ENCODE measurements at places on chromosomes 12 and 14. TPM values are rescaled to one million over a fixed set of nuclear protein-coding genes. Genes with fewer than 3 reads are reported as not detected.

GRCh38 chr14:87960013-87960787 is 32.8 kb downstream of the GALC start:
- ATAC-seq: peak; percentile 51

DNA sequence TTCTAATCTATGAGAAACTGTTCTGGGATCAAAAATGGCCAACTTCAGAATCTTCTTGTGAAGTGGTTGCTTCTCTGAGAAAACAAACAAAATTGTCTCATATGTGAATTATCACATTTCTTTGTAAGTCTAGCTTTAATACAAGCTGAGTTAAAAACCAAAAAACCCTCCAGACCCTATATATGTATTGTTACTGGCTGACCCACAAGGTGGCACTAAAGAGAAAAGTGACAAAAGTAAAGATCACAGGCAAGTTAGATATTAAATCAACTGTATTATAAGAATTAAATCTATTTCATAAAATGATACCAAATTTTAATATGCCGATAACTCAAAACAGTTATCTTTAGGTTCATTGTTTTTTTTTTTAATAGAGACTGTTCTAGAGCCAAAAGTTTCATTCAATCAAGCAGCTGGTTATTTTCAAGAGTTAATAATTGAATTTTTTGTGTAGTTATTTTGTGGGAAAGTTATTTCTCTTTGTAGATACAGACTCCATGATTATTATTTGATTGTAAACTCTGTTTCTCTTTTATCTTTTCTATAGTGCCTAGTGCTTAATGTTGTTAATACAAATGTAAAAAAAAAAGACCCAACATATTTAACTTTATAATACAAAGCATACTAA is 7.5 kb upstream of the TRHDE start:
- ATAC-seq: no peak

- no peak for ATAC-seq
These were observed 23.9 kb downstream of the DENND5B start for GRCh38 chr12:31567029-31567428.

GRCh38 chr12:14191612-14192011 is 173.9 kb upstream of the ATF7IP start:
- no peak for ATAC-seq

DNA sequence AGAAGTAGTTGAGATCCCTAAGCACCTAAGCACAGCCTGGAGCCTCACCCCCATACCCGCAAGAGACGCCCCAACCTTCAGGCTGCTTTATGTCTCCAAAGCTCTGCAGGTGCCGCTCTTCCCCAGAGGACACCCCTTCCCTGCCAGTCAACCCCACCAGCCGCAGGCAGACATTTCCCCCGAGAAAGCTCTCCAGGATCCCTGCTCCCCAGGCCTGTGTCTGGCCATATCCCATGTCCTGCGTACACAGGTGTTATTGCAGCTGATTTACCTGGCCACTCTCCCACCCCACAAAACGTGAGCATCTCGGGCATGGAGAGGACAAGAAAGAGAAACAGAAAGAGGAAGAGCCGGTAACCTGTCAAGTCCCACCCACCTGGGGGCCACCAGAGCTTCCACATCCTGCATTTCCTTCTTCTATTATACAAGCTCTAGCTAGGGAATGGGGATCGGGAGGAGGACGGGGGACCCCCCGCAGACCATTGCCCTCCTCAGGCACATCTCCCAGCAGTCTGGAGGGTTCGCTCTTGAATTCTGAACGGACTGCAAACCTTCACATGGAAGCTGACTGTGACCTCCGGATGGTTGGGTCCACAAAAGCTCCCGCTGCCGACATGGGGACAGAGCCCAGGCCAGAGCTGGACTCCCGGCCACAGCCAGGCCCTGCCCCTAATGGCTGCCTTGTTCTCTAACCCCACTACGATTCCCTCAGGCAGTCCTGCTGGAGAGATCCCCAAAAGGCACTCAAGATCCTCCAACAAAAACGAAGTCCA is 17.6 kb downstream of the CCDC88C start:
- ATAC-seq: peak; percentile 41

GRCh38 chr14:54567224-54567638 is 303 bp downstream of the SAMD4A start:
- no peak for ATAC-seq

GRCh38 chr12:5736527-5736926 is 208.5 kb downstream of the ANO2 start:
- no peak for ATAC-seq

DNA sequence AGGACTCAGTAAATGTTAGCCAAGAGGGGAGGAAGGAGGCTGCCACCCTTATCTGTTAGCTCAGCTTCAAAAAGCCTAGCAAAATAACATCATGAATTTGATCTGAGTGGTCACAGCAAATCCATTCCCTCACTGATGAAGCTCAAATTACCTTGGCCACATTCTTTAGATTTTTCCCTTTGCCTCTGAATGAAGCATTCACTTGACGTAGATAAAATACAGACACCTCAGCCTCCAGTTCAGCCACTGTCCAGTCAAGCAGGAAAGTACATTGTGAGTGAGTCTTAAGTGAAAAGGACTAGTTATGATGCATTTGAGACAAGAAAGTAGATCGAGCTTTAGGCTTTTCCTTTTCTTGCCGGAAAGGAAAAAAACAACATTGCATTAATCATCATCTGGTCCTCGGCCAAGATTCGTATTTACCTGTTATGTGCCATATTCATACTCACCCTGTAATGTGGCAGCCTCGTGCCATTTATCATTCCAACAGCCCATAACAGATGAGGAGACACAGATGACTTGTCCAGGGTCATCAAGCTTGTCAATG is 146.5 kb downstream of the ETV6 start:
- peak; percentile 71 for ATAC-seq

- no peak for ATAC-seq
These were observed 73.5 kb downstream of the ARF6 start for GRCh38 chr14:49966304-49966809.

- no peak for ATAC-seq
These were observed 43.5 kb downstream of the ZNF641 start for GRCh38 chr12:48307269-48307668.

- no peak for ATAC-seq
These were observed 89.0 kb downstream of the SETD3 start for GRCh38 chr14:99391671-99392070.

DNA sequence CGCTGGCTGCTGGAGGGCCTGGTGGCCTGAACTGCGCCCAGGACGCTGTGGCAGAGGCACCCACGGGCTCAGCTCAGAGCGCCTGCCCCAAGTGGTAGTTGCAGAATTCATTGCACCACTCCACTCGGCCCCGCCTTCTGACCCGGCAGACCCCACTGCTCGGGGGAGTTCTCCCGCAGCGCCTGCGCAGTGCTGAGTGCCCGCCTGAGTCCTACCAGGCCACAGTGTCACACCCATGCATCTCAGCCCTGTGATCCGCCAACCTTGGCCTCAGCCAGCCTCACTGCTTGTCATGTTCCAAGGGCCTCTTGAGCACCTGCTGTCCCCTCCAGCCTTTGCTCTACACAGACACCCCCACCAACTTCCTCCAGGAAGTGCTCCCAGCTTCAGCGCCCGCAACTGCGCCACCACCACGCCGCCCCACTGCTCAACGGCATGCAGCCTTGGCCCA is 12.2 kb downstream of the DEGS2 start:
- ATAC-seq: peak; percentile 33

DNA sequence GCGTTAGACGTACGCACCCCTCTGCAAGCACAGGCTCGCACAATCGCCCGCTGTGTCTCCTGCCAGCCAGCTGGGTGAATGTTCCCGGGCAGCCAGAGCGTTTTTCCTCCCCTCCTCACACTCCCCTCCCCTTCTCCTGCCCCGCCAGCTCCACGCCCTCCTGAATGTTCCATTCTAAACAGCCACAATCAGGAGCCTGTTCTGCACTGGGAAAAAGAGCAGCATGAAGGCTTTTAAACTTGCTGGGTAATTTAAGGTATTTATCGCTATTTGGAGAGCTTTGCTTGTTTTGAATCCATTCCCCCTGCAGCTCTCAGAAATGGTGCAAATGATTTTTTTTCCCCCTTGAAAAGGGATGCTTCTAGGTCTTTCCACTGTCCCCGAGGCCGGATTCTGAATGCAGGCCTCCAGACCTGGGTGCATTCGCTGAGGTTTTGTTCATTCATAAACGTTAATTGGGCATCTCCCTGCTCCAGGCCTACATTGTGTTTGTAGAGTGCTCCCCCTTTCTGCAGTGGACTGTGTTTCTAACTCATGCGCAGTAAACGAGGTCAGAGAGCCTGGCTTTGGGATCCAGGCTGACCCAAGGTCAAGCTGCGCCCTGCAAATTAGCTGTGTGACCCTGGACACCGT is 212.5 kb downstream of the CHST11 start:
- ATAC-seq: no peak

DNA sequence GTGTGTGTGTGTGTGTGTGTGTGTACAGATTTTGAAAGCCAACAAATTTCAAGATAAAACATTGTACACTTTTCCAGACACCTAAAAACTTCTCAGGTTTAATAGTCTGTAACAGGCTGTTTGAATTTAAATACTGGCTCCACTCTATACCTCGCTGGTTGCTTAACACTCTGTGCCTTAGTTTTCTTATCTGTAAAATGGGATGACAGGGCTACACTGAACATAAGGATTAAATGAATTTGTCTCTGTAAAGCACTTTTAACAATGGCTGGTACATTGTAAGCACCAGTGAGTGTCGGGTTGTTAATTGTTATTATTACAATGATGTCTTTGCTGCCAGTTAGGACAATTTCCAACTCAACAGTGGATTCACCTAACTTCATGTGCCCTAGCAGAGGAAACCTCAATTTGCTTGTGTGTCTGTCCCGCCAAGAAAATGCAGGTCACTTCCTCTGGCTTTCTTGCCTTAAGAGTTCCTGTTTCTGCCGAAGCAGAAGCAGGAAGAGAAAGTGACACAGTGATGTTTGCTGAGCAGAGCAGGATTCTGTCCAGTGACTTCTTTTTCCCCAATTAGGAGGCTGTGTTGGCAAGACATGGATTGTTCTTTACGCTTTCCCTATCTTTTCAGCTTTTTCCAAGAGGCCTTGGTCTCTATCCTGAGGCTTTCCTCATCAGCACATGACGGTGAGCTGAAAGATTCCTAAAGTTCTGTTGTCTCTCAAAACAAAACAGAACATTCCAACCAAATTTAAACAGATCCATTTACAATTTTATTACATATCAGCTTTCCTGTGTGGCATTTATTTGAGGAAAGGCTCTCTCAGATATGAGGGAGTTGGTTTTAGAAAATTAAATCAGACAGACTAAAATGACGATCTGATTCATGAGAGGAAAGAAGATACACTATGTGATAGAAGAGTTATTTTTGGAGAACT is 154.1 kb upstream of the ATP2B1 start:
- peak; percentile 60 for ATAC-seq

Gene SLC24A4
- total RNA-seq: not detected

Gene SMAGP
- total RNA-seq: 0.13 TPM
